Stimulated activated CD4-positive, alpha-beta T cell treated with anti-CD3 and anti-CD28 coated beads, Interleukin-1b, Interleukin-23, amount 100 ng/mL, for 1 hour (primary cell): ENCODE measurements at places on chromosomes 3 and 15.

- DNase-seq = no peak
Observed at GRCh38 chr3:170689296-170689829, 103.5 kb upstream of the SLC7A14 start.

- DNase-seq = no peak
Observed at GRCh38 chr3:104892044-104892443, 474.7 kb upstream of the ALCAM start.

GRCh38 chr3:123169492-123169929 is 32.2 kb upstream of the SEC22A start:
- no peak for DNase-seq

GRCh38 chr15:90184119-90184785 is 16.9 kb upstream of the SEMA4B start:
- no peak for DNase-seq

- no peak for DNase-seq
Observed at GRCh38 chr15:73028831-73029451, 23.3 kb upstream of the NEO1 start.

DNA sequence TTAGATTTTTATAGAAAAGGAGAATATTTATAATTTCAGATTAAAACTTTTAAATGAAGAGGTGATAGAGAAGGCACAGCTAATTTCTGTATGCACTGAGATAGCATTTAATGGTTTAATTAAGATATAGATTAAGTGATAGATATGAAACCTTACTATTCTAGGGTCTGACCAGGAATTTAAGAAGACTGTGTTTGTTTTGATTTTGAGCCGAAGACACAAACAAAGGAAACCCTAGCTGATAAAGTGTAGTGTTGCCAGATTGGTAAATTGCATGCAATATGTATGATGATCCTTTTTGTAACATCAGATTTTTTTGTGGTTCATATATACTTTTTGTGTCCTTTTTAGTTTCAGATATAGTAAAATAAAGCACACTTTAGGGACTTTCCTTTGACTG is 141.8 kb downstream of the ZPLD1 start:
- no peak for DNase-seq
